ENCODE measurements at places on chromosomes 1 and 21. TPM values are rescaled to one million over a fixed set of nuclear protein-coding genes. Genes with fewer than 3 reads are reported as not detected.

The KRTAP13-1 gene
- not detected for total RNA-seq

The NBPF6 gene
- not detected for total RNA-seq

The SLX9 gene
- 33.1 TPM for total RNA-seq

The FCRL1 gene
- not detected for total RNA-seq

The RNU1-3 gene
- total RNA-seq, result 3,923 TPM

The FRRS1 gene
- total RNA-seq, result 8.6 TPM

The PLPPR5 gene
- 0.77 TPM for total RNA-seq

The PUM1 gene
- 249 TPM for total RNA-seq

The LSS gene
- 145 TPM for total RNA-seq

The GOLPH3L gene
- total RNA-seq, result 30.6 TPM

The PPM1J gene
- total RNA-seq, result 0.43 TPM

The TFF2 gene
- total RNA-seq, result not detected

DNA sequence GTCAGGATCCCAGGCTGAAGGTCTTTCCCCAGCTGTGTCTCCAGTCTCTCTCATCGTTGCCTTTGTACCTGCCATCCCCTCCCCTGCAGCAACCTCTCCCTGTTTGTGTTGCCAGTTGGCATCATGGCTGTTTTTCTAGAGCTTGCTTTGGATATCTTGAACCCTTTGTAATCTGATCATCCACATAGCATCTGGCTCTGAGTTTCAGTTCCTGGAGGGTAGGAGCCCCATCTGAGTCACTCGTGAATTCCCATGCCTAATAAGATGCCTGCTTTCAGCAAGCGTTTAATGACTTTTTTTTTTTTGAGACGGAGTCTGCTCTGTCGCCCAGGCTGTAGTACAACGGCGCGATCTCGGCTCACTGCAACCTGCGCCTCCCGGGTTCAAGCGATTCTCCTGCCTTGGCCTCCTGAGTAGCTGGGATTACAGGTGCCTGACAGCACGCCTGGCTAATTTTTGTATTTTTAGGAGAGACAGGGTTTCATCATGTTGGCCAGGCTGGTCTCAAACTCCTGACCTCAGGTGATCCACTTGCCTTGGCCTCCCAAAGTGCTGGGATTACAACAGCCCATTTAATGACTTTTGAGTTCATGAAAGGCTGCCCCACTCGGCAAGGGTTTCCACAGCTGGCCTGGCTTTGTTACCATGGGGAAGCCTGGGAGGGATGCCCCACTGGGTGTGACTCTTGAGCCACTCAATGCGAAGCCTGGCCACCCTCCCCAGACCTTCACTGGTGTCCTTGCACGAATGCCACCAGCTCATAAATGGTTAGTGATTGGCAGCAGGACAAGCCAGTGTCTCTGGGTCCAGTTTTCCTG lies 11.9 kb downstream of the ALPL start:
- H3K4me3 ChIP-seq, result no peak overlapping the region
- H3K27ac ChIP-seq, result no peak overlapping the region
- H3K27me3 ChIP-seq, result no peaks in the 10 kb centered on the region
- DNase-seq, result no peak

- H3K4me3 ChIP-seq, result no peak overlapping the region
- H3K27me3 ChIP-seq, result peaks cover 12% of the 10 kb centered on the region
- DNase-seq, result no peak
- peaks cover 10% of the 10 kb centered on the region for H3K4me1 ChIP-seq
- H3K27ac ChIP-seq, result no peak overlapping the region
Observed at GRCh38 chr1:38284953-38285352, 238.4 kb upstream of the POU3F1 start.

DNA sequence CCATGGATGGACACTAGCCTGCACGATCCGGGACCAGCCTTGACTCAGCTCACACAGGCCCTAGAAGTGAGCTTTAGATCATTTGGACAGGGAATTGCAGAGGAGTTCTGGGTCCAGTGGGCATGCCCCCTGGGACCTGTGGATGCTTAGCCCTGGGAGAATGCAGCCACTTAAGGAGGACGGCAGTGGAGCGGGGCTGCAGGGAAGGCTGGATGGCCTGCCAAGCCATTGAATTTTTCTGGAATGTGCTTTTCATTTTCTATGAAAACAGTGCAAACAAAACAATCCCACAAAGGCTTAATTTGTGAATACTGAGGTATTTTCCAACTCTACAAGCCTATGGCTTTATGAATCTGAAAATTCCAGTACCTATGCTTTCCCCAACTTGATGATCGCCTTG lies 80.4 kb upstream of the GCLM start:
- peaks cover 27% of the 10 kb centered on the region for H3K27me3 ChIP-seq
- no peaks in the 10 kb centered on the region for H3K36me3 ChIP-seq
- DNase-seq, result no peak
- H3K27ac ChIP-seq, result no peak overlapping the region

DNA sequence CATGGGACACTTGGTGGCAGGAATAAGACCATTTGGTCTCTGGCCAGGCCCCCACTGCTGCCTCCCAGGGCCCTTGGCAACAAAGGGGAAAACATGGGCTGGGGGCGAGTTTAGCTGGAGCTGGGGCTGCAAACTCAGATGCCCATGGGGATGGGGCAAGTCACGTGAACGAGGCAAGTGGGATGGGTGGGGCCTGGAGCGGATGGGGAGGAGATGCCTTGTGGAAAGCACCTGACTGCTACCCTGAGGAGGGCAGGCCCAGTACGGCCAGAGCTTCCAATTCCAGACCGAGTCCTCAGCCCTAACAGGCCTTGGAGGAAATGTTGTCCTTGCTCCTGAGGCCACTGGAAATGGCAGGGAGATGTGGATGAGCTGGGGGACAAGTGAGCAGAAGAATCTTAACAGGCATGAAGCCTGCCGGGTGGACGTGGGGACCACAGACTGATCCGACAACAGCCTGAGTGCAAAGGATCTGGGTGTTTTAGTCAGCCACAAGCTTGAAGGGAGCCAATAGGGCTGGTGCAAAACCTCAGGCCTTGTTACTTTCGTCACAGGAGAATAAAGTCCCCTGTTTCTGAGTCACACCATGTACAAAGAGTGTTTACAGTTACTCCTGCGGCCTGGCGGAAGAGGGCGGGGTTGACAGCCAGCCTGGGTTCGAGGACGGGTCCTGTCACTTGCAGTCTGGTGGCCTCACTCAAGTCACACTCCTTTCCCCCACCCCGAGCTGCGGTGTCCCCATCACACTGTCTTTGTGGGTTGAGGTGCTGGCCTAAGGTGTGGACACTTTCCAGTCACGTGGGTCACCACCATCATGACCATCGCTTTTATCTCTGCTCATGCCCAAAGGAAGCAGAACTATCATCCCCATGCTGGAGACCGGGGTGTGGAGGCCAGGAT lies 19.1 kb downstream of the RUNX3 start:
- no peak overlapping the region for H3K4me3 ChIP-seq
- no peak overlapping the region for H3K27ac ChIP-seq
- DNase-seq, result no peak
- peaks cover 3% of the 10 kb centered on the region for H3K4me1 ChIP-seq

- H3K4me1 ChIP-seq, result no peaks in the 10 kb centered on the region
- no peak for DNase-seq
Observed at GRCh38 chr1:204801211-204801610, 69.5 kb upstream of the NFASC start.

- H3K4me1 ChIP-seq, result peaks cover 38% of the 10 kb centered on the region
- H3K27me3 ChIP-seq, result no peaks in the 10 kb centered on the region
- no peak for DNase-seq
- H3K36me3 ChIP-seq, result peaks cover 5% of the 10 kb centered on the region
- no peak overlapping the region for H3K27ac ChIP-seq
Observed at GRCh38 chr1:112399456-112399855, 3.4 kb downstream of the CTTNBP2NL start.

- no peak within 1 kb of the TSS for H3K27ac ChIP-seq
- no peaks in the 10 kb centered on the region for H3K27me3 ChIP-seq
- H3K36me3 ChIP-seq, result no peaks in the 10 kb centered on the region
- DNase-seq, result no peak
- peaks cover 3% of the 10 kb centered on the region for H3K4me1 ChIP-seq
Observed at GRCh38 chr1:173917149-173917548, at the start of gene SERPINC1. SERPINC1 (minus strand) TSS chr1:173917327; CDS start chr1:173917259, 68 bp downstream.

GRCh38 chr1:94408104-94408830 lies 9.9 kb upstream of the ABCD3 start:
- H3K4me1 ChIP-seq, result no peaks in the 10 kb centered on the region
- DNase-seq, result no peak
- H3K4me3 ChIP-seq, result no peak overlapping the region

- H3K36me3 ChIP-seq, result no peaks in the 10 kb centered on the region
- no peak overlapping the region for H3K27ac ChIP-seq
- DNase-seq, result no peak
- H3K4me3 ChIP-seq, result no peak overlapping the region
- no peaks in the 10 kb centered on the region for H3K27me3 ChIP-seq
Observed at GRCh38 chr1:159088050-159088449, 11.5 kb upstream of the AIM2 start.

GRCh38 chr1:35533586-35533985 lies 23.6 kb downstream of the KIAA0319L start:
- peaks cover 1% of the 10 kb centered on the region for H3K4me1 ChIP-seq
- DNase-seq, result no peak

GRCh38 chr1:97243973-97244560 lies 522.5 kb downstream of the PTBP2 start:
- no peak for DNase-seq
- no peaks in the 10 kb centered on the region for H3K27me3 ChIP-seq
- no peak overlapping the region for H3K27ac ChIP-seq
- H3K36me3 ChIP-seq, result peaks cover under 1% of the 10 kb centered on the region
- H3K4me1 ChIP-seq, result no peaks in the 10 kb centered on the region

- H3K4me3 ChIP-seq, result no peak overlapping the region
- peaks cover 3% of the 10 kb centered on the region for H3K4me1 ChIP-seq
- H3K36me3 ChIP-seq, result no peaks in the 10 kb centered on the region
Observed at GRCh38 chr21:37843191-37843590, 73.1 kb downstream of the KCNJ6 start.

DNA sequence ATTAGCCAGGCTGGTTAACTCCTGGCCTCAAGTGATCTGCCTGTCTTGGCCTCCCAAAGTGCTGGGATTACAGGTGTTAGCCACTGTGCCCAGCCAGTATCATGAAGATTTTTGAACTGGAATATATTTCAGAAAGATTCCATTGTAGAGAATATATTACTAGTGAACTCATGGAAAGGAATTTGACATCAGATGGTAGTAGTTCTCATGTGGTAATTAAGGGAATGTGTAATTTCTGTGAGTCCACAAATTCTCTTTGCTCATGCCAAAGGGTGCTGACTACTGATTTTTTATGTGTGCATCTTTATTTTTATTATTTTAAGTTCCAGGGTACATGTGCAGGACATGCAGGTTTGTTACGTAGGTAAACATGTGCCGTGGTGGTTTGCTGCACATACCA lies 10.4 kb downstream of the DTL start:
- peaks cover 10% of the 10 kb centered on the region for H3K36me3 ChIP-seq
- DNase-seq, result no peak
- H3K4me1 ChIP-seq, result peaks cover 6% of the 10 kb centered on the region

DNA sequence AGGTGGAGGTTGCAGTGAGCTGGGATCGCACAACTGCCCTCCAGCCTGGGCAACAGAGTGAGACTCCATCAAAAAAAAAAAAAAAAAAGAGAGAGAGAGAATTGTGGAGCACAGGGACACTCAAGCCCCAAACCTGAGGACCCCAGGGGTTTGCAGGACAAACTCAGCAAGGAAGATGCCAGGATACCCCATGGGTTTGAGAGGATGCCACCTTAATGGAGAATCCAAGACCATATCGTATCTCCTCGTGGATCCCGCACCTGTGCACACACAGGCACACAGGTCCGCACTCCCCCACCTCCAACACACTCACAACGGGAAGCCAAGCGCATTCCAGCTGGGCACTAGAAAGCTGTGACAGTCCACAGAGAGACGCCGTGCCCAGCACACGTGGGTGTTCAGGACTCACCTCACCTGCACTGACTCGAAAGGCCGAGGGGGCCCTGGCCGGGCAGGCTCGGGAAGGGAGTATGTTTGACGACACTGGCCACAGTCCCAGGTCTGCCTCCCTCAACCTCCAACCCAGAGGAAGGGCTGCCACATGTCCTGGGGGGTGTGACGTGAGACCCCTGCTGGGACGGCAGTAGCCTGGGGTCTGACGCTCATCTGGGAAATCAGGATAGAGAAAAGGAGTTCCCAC lies 11.1 kb downstream of the CHD5 start:
- no peaks in the 10 kb centered on the region for H3K4me1 ChIP-seq
- H3K27me3 ChIP-seq, result peaks cover 30% of the 10 kb centered on the region
- H3K27ac ChIP-seq, result no peak overlapping the region
- H3K4me3 ChIP-seq, result no peak overlapping the region
- no peak for DNase-seq

DNA sequence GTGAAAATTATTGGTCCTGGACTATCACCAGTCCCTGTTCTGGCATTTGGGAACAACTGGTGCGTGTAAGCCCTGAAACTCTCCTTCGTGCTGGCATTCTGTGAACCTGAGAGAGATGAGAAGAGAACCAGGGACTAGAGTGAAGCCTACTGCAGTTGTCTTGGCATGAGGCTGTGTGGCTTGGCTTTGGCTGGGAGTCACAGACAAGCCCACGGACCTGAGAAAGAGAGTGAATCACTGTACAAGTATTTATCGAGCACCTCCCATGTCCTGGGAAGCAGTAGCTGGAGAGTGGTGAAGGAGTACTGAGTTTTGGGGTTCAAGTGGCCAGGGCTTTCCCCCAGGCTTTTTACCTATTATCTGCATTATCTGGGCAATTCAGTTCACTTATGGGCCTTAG lies 63.3 kb downstream of the FGGY start:
- H3K36me3 ChIP-seq, result no peaks in the 10 kb centered on the region
- DNase-seq, result no peak
- H3K27me3 ChIP-seq, result peaks cover 6% of the 10 kb centered on the region
- peaks cover 13% of the 10 kb centered on the region for H3K4me1 ChIP-seq
